ENCODE measurements at places on chromosomes 2 and 18.
A peak's percentile ranks its signal among the peaks of the same experiment; 100 is the strongest.

GRCh38 chr18:3605486-3605952 is 155.5 kb downstream of the TGIF1 start:
- no peak for DNase-seq

DNA sequence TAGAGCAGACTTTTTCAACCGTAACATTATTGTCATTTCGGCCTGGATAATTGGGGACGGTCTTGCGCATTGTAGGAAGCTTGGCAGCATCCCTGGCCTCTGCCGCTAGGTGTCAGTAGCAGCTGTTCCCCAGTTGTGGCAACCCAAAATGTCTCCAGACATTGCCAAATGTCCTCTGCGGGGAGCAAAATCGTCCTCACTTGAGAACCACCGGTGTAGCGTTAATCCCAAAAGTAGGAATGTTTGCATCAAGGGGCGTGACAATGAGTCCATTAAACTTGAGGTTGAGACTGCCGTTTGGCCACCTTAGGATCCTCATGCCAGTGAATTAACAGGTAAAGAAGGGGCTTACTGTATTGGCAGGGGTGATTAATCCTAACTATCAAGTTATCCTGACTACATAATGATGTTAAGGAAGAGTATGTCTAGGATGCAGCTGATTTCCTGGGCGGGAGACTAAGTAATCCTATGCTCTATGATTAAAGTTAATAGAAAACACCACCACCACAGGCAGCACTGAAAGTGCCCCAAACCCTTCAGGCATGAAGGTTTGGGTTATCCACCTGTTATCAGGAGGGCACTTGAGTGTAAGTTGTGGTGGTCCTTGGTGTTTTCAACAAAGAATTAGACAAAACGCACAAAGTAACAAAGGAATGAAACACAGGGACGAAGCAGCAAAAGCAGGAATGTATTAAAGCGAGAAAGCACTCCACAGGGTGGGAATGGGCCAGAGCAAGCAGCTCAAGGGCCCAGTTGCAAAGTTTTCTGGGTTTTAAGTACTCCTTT is 4.9 kb upstream of the ZC3H8 start:
- peak; percentile 71 for DNase-seq

DNA sequence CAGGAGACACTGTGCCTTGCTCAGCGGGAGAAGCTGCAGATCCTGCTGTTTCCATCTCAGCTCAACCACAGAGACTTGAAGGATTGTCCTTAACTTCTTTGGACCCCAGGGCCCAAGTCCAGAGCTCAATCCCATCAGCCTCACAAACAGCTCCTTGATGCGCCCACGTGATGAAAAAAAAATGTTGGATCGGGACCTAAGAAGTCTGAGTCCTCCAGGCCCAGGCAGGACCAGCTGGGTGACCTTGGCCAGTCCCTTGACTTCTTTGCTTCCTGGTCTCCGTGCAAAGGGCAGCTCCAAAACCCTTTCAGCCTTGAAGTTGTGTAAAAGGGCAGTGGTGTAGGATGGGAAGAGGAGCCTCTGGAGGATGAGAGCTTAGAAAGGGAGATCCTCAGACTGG is 175.5 kb downstream of the ZFP36L2 start:
- DNase-seq: no peak

DNA sequence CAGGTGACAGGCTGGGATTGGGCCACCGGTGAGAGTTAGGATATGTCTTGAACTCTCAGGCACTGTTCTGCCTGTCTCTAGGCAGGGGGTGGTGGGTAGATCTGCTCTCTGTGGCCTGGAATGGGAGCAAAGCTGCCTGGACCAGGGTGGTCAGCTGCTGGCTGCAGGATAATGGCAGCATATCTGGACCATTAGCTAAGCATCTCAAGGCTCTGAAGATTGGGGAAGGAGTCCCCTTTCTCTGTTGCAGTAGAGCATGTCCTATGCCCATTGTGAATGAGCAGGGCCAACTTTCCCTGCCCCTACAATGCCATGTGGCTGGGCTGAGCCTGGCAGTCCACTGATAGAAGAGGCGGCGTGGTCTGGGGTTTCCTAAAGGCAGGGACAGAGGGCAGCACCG is 34.6 kb downstream of the LOXHD1 start:
- DNase-seq: no peak

DNA sequence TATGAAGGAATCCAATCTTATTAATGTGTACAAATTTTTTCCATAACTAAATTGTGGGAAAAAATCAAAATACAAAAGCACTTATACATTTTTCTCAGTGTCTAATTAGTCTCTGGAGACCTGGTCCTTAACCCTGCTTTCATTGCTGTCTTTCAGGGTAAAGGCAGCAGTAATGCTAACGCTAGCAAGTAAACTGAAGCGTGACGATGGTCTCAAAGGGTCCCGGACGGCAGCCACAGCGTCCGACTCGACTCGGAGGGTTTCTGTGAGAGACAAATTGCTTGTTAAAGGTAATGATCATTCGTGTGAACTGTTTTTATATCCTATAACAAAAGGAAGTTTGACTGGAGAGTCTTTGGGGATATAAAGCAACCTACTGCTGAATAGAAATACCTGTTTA is 6.1 kb downstream of the UBE2F start:
- DNase-seq: no peak

- DNase-seq: no peak
These were observed 12.9 kb downstream of the HTR2B start for GRCh38 chr2:231111987-231112386.

GRCh38 chr2:63695583-63695982 is 106.8 kb downstream of the MDH1 start:
- DNase-seq: no peak

GRCh38 chr2:129884221-129884786 is 95.2 kb upstream of the RAB6C start:
- no peak for DNase-seq

DNA sequence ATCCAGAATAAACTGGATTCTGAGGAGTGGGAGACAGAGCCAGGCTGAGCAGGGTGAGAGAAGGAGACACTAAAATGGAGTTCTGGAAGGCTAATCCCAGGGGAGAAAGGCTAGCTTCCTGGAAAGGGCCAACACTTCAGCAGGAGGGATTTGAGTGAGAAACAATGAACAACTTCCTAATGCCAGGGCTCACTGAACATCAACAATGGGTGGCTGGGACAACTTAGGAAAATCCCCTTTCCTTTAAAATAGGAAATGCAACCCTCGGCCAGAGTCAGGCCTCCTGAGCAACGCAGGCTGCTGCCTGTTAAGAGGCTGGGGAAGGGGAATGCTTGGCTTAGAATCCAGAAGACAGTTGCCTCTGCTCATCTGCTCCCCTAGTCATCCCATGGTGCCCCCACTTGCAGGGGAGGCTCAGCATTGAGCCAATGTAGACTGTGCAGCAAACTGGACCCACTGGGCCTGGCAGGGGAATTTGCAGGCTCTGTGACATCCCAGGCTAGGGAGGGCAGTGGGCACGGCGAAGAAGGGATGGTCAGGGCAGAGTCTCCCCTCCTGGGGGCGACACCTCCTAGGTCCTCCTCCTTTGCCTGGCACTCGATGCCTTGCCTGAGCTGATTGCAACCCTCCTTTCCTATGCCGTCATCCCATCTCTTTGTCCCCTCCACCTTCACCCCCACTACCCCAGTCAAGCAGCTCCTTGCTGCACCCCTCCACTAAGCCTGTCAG is 182.5 kb downstream of the TNS1 start:
- no peak for DNase-seq

DNA sequence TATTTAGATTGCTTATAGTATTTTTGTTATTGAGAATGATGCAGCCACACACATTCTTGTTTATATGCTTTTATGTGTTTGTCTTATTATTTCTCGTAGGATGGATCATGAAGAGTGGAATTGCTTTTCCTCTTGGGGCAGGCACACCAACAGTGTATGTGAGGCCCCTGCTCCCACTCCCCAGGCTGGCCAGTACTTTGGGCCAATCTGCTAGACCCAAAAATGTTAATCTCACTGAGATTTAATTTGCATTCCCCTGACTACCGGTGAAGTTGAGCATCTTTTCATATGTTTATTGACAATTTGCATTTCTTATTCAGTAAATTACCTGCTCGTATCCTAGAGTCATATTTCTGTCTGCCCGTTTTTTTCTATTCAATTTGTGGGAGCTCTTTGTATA is 4.7 kb upstream of the MYCN start:
- DNase-seq: no peak

- DNase-seq: no peak
These were observed 56.8 kb downstream of the TGFA start for GRCh38 chr2:70496819-70497218.

DNA sequence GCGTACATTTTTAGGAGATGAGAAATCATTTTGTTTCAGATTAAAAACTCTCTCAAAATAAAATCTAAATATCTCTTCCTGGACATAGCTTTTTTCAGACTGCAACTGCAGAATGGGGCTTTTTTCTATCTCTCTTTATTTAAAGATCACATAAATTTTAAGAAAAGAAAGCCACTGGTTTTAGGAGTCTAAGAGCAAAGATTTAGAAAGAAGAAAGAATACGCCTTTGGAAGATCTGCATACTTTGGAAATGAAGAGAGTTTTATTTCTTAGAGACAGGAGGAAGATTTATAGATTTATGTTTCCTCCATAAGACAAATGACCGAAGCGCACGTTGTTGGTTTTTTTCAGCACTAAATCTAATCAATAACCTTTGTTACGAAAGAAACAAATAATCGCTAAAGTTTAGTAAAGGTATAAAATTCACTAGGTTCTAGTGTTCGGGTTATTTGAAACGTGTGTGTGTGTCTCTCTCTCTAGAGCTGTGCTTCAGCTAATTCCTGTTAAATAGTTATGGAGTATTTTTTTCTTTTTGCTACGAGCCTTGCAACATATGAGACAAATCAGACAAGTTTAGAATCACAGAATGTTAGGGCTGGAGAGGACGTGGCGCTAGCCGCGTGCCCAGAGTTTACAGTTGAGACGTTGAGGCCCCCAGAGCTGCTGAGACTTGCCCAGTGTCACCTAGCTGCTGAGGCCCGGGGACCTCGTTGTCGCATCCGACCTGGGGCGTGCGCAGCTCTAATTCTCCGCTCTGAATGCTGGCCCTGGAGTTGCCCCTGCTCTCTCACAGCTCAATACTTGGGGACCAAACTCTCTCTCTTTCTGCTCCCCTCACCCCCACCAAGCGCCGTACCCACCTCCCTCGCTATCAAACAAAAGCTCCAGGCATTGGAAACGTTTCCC is 69.9 kb downstream of the CTAGE1 start:
- no peak for DNase-seq

Measured in stimulated activated CD8-positive, alpha-beta memory T cell treated with anti-CD3 and anti-CD28 coated beads, Interleukin-4, amount 100 ng/mL, for 24 hours (primary cell).